ENCODE measurements at places on chromosomes 7 and 10. TPM values are rescaled to one million over a fixed set of nuclear protein-coding genes. Genes with fewer than 3 reads are reported as not detected.

The NAMPT gene
- 161 TPM for total RNA-seq

The SLC13A1 gene
- total RNA-seq = not detected

The MMP21 gene
- total RNA-seq = not detected

The RPS24 gene
- 2,147 TPM for total RNA-seq

GRCh38 chr10:66777665-66778064 is 148.2 kb upstream of the LRRTM3 start:
- no peak for DNase-seq

DNA sequence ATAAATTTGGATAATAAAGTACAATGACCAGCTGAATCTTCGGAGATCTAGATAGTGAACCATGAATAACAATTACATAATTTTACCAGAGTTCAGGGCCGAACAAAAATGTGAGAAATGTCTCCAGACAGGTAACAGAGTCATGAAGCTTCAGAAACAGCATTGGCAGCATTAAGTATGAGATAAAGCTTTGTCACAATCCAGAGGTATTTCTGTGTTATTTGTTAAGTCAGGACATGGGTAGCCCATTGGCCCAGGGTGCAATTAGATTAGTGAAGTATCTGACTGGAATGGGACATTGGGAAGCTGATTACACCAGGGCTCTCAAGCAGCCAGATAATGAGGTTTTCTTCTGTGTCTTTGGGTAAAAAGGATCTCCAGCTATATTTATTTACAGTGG is 184.2 kb upstream of the PPP1R3A start:
- no peak for DNase-seq

DNA sequence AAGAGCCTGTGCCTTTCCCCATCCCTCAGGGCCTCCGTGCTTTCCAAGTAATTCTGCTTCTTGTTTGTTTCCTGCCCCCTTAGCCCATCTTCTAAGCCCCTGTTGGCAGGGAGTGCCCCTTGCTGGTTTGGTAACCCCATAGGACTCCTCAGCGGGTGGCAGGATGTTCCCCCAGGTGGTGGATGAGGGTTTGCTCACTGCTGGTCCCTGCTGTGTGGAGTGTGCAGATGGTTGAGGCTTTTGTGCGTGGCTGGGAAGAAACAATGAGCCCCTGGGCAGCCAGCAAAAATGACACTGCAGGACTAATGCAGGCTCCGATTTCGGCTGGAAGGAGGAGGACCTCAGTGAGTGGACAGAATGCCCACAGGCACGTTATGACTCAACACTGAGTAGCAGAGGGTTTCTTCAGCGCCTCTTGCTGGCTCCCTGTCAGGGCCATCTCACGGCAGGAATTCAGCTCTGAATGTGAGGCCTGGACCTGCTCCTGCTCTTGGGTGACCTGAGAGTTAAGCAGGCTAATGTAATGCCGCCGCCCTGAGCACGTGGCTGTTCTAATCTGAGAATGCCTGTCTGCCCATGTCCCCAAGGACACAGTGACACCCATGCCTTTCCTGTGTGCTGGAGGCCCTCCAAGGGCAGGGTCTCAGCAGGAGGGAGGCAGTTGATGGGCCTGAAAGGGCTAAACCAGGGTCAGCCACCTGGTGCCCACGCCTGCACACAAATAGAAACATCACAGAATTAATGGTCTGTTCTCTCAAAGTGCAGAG is 16.6 kb downstream of the BAG3 start:
- peak; percentile 99 for DNase-seq

- no peak for DNase-seq
Measured at GRCh38 chr7:88203401-88203800, 16.4 kb downstream of the SRI start.

GRCh38 chr10:112794201-112794600 is 155.8 kb upstream of the TCF7L2 start:
- DNase-seq = no peak

DNA sequence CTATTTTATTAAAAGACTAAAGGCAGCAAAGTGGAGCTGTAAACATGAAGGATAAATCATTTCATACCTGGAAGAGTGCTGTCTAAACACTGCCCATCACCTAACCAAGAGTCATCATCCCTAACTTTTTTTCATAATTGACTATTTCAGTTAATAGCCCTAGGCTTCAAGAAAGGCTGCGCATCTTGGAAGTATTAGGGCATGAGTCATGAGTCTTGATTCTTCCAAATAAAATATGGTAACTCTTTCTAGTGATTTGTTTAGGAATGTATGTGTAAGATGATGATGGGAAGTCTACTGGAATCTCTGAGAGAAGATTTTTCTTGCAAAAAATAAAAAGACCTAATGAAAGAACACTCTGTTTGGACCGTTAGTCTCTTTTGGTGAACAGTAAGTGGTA is 207.7 kb upstream of the AHR start:
- no peak for DNase-seq

DNA sequence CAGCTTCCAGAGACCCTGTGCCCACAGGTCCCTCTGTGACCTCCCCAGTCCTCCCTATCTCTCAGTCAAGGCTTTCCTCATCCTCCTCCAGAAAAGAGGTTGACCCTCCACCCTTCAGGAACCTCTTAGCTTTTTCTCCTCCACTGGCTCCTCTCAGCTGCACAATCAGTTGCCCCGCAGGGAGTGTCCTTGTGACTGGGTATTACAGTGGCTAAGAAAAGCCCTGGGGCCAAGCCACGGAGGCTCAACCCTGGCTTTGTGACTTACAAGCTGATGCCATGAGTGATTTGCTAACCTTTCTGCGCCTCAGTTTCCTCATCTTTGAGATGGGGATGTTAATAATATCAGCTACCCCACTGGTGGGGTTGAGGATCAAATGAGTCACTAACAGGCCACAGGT is 66.4 kb upstream of the ZMIZ1 start:
- DNase-seq = peak; percentile 50

DNA sequence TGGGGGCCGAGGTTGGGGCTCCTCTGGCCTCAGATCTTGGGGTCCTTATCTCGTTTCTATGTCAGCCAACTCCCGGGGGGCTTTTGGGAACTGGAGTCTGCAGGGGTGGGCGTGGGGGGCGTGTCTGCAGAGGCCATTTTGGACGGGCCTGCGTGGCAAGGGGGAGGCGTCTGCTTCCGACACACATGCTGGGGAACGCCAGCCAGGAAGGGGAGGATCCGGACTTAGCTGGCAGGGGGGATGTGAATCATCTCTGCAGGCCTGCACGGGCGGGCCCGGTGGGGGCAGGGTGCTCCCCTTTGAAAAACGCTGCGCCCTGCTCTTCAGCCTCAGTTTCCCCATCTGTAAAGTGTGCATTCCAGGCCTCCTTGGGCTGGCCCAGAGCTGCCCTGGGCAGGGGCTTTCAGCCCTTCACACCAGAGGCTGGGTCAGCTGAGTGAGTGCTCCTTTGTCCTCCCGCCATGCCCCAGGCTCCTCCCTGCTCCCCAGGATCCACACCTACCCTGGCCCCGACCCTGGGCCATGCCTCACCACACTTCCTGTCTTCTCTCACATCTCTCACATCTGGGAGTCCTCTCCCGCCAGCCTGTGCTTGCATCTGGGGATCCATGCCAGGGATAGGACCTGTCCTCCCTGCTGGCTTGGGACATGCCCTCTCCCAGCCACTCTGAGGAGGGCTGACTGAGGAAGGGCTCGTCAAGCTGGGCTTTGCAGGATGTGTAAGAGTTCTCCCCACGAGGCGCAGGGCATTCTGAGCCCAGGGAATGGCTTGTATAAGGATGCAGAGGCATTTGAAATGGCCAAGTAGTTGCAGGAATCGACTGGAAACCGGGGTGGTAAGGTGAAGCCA is 172.6 kb upstream of the TNRC18 start:
- peak; percentile 41 for DNase-seq

- no peak for DNase-seq
Measured at GRCh38 chr10:79468841-79469585, 23.6 kb upstream of the ZCCHC24 start.

- DNase-seq = no peak
Measured at GRCh38 chr10:79335094-79335469, 12.2 kb upstream of the PPIF start.
